Glomerular endothelial cell (primary cell): ENCODE measurements at places on chromosomes 2 and 18. TPM values are rescaled to one million over a fixed set of nuclear protein-coding genes. Genes with fewer than 3 reads are reported as not detected.

GRCh38 chr2:179626261-179626660, 235.2 kb downstream of the ZNF385B start:
- no peak for DNase-seq

GRCh38 chr2:236956641-236957040, 129.0 kb upstream of the COPS8 start:
- no peak for DNase-seq

GRCh38 chr2:228681426-228681825, 499.9 kb upstream of the SPHKAP start:
- DNase-seq = no peak

- DNase-seq = no peak
Observed at GRCh38 chr2:240875228-240876034, 6.8 kb downstream of the AGXT start.

- no peak for DNase-seq
Observed at GRCh38 chr2:134397146-134397896, 143.4 kb downstream of the MGAT5 start.

DNA sequence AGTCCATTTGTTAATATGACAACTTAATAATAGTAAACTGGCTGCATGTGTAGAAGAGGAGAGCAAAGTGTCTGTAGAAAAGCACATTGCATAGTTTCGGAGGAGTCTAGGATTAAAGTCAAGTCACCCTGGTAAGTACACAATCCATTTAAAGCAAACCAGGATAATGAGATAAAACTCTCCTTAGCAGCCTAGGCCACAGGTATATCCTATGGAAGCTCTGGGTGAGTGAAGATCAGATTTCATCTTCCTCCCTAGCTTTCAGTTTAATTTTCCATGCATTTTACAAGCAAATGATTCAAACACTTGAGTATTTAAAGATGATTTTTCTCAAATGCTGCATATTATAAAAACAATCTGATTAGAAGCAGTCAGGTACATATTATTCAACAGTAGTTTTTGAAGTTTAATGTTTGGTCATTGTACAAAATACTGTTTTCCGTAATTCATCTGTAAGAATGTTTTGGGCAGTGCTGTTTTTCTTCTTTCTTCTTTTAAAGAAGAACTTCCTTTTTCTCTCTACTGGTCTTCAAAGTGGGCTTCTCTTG, 10.2 kb downstream of the CERS6 start:
- no peak for DNase-seq

DNA sequence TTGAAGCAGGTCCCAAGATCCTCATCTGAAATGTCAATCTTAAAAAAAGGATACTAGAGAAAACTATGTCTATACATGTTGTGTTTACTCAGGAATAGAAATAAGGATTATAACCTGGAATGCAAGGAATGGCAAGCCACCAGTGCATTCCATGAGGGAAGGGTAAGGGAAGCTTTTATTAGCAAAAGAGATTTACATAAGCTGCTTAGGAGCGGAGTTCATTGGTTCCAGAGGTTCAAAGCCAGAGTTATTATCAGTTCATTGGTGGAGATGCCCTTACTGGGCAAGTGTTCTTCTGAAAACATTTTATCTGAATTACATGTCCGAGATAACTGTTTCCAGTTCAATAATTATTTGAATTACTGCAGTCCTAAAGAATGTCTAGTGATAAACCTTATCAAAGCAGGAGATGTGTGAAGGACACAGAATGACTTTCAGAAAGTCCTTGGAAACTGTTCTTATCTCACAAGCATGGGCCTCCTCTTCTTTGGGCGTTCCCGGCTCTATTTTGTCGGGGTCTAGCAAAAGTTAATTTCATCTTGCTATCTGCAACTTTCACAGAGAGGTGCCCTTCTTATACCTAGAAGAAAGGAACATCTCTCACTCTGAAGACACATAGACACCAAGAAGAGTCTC, 23.5 kb downstream of the COMMD1 start:
- no peak for DNase-seq

GRCh38 chr18:58802959-58803358, 61.7 kb upstream of the ZNF532 start:
- no peak for DNase-seq

GRCh38 chr18:48816554-48816953, 134.2 kb downstream of the SMAD7 start:
- DNase-seq = no peak

DNA sequence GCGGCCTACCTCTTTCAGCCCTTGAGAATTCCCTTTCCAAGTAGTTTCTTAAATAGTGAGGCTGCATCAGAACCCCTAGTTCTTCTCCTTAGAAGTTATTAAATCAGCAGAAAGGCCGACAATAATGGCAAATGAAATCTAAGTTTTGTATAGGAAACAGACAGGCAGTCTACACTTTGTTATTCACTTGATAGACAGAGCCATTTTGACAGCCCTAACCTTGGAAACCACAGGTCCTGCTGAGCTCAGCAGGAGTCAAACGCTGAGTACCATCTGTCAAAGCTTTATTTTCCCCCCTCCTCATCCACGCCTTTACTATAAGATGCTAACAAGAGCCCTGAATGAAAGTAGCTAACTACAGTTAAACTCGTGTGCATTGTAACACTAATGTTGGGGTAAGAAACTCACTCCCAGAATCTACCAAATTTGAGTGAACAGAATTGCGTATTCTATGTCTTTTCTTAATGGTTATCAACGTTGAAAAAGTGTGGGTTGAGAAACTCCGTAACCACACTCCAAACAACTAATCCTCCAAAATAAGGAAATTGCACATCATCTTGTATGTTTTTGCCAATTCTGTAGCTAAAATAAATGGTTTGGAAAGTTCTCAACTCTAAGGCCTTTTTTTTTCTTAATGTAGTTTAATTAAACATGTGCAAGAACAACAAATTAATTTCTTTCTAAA, 90.6 kb upstream of the EFEMP1 start:
- DNase-seq = no peak

Gene MATN3
- 1.9 and 3.6 TPM in 2 replicates for total RNA-seq

Gene PAX3
- total RNA-seq = not detected in 2 replicates

Gene SAG
- not detected in 2 replicates for total RNA-seq

Gene SLC25A52
- not detected in 2 replicates for total RNA-seq

Gene SCN7A
- total RNA-seq = not detected in 2 replicates

Gene GREB1
- total RNA-seq = 0.29 and 0.64 TPM in 2 replicates

Gene SLC9A4
- not detected in 2 replicates for total RNA-seq

Gene RAX
- total RNA-seq = not detected in 2 replicates
